GDM1 (cell line): ENCODE measurements at places on chromosomes 3 and 15.

DNA sequence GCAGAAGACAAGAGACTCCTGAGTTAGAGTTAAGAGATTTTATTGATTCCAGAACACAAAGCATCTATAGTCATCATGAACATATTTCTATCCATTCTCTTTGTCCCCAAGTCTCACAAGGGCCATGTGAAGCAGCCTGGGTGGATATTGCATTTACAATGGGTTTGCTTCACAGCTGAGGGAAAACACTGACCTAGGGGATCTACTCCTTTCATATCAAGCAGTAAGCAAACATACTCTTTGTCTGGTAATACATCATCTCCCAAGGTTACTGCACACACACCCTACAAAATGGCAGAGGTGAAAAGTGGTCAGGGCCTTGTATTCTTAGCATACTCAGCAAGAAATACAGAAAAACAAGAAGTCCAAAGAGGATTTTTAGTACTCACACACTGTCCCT lies 267.7 kb upstream of the BCHE start:
- no peak for DNase-seq

GRCh38 chr3:174340624-174341587 lies 518.2 kb upstream of the NAALADL2 start:
- no peak for DNase-seq

DNA sequence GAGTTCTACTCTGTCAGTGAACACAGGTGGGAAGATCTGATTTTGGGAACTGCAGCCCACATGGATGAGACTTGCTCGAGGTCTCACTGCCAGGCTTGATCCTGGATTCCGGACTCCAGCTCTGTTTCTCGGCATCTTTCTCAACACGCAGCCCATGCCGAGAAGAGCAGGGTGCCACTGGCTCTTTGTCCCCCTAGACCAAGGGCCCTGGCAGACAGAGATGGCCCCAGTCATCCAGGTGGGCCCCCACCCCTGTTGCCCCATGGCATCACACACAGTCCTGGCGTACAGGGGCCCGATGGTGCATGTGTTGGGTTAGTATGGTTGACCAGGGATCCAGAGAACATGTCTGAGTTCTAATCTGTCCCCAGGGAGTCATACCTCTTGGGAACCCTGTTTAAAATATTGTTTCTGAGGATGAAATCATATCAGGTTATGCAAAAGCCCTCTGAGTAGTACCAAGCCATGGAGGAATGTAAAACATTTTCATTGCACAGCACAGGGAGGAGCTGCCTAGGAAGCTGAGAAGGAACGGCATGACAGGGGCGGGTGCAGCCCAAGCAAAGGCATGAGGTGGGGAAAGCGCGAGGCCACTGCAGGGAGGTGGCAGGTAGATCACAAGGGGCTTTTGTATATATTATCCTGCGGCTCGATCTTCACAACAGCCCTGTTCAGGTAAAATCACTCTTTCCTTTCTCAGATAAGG lies 320.6 kb downstream of the UACA start:
- DNase-seq = no peak

GRCh38 chr15:31374489-31374888 lies 47.9 kb downstream of the KLF13 start:
- DNase-seq = no peak

DNA sequence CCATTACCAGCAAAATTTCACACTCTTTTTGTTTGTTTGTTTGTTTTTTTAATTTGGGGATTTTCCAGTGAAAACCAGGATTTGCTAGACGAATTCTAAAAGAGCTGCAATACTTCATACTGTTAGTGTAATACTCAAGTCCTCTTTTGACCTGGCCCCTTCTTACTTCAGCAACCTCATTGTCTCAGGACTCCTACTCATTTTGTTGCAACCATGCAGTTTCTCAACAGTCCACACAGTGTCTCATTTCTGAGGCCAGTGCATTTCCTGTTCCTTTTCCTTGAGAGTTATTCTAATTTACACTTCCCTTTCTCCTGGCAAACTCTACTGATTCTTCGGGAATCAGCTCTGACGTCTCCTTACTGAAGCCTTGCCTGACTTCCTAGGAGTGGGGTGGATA lies 35.6 kb downstream of the NSUN3 start:
- DNase-seq = no peak
